ENCODE measurements at places on chromosomes 7 and 10.

DNA sequence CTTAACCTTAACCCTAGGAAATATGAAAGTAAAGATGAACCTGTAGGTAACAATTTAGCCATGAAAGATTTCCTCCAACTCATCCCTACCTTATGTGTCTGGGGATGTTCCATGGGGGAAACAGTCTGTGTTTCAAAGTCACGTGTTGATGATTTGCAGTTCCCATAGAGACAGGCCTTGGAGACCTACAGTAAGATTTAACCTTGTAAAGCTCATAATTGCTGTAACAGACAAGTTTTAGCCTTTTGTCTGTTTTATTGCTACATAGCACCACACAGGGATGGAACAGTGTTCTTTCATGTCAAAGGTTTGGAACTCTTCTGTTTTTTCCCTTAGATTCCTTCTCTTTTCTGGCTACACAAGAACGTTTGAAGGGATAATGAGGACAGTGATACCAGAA, 35.2 kb upstream of the ITGA8 start:
- no peak for DNase-seq

- no peak for DNase-seq
These were observed 196.8 kb downstream of the ADRA2A start for GRCh38 chr10:111273635-111274034.

GRCh38 chr7:55592492-55592891, 20.2 kb upstream of the VOPP1 start:
- DNase-seq, result no peak

GRCh38 chr7:91098566-91098965, 165.7 kb upstream of the FZD1 start:
- no peak for DNase-seq

- no peak for DNase-seq
These were observed 62.8 kb downstream of the ADARB2 start for GRCh38 chr10:1674501-1674900.

GRCh38 chr10:61456095-61456789, 3.1 kb upstream of the TMEM26 start:
- no peak for DNase-seq

DNA sequence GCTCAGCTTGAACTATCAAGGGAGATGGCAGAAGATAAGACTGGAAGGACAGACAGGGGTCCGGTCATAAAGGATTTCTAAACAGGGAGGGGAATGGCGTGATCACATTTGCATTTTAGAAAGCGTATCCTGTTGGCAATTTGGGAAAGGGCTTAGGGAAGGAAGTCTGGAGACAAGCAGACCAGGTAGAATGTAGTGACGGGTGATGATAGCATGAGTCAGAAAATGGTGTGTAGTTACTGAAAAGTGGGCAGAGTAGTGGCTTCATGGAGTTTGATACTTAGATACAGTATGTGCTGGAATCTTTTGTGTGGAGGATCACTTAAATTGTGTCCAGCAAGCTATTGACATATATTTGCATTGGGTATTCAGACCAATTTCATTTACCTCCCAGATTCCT, 61.2 kb downstream of the LRGUK start:
- DNase-seq, result no peak

DNA sequence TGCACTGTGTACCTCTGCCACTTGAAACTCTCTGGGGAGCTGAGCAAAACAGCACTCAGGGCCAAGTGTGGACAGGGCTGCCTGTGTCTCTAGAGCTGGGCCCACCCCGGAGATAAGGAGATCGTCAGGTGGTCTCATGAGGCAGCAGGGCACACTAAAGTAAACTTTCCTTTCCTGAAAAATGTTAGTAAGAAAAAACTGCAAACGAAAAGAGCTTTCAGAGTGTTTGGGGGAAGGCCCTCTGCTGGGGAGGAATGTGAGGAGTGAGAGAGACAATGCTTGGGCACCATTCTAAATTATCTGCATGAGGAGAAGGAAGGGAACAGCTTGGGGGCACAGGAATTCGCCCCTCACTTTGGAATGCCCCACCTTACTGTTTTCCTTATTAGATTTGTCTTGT, 127.7 kb downstream of the ATXN7L1 start:
- no peak for DNase-seq

DNA sequence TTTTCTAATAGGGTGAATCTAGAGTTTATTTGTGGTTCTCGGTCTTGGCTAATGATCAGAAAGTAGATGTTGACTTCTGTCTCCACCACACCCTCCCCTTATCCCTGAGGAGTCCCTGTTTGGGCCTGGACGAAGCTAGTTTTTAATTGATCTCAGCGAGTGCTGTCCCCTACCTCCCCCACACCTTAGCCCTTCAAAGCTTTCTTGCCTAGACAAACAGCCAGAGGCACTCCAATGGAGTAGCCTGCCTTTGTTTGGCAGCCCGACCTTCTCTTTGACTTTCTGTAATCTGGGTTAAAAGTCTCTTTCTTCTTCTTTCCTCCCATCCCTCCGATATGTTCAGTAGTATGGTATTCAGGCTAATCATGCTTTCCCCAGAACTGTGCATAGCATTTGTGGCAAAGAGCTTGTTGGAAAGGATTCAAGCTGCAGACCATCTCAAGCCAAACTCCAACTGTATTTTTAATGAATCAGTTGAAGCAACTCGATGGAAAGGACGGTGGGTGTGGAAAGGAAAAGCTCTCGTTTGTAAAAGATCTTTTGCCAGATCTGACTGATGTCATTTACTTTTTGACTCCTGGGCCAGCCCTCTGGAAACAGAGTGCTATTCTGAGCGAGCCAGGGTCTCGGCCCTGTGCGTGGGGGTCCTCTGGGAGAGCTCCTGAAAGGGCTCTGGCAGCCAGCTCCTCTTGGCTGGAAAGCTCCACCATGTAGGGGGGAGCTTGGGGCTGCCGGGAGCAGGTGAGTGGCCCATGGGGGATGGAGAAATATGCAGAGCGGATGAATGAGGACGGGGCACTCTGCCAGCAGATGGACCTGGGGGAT, 4.5 kb downstream of the FAM180A start:
- DNase-seq, result no peak

- no peak for DNase-seq
These were observed 537.6 kb downstream of the LRMDA start for GRCh38 chr10:75969031-75969430.

- DNase-seq, result no peak
These were observed 314.4 kb upstream of the BMPER start for GRCh38 chr7:33590916-33591315.

- DNase-seq, result peak; percentile 16
These were observed 270.4 kb downstream of the HGF start for GRCh38 chr7:81499262-81500116.

DNA sequence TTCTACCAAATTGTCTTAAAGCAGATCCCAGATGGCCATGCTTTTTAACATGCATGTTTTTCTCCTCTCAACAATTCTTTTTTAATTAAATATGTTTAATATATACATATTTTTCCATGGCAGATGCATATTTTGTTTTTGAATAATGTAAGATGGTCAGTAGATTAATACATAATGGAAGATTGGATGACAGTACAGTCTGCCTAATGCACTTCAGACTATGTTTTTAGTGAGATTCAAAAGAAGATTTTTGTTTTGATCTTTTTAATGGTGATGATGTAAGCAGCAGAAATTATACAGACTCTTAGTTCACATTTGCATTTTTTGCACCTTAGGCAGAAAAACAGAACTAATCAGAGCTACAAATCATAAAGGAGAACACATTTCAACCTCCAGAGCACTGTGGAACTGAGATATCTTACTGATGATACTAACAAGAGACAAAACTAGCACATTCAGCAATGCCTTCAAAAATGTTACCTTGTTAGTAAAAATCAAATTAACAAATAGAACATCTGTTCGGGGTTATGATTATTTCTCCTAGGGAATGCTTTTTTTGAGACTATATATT, 203.4 kb downstream of the PHF14 start:
- no peak for DNase-seq

- no peak for DNase-seq
These were observed 94.2 kb upstream of the CXCL12 start for GRCh38 chr10:44478876-44479705.

- DNase-seq, result no peak
These were observed 576.1 kb upstream of the LRRTM3 start for GRCh38 chr10:66349726-66350125.

DNA sequence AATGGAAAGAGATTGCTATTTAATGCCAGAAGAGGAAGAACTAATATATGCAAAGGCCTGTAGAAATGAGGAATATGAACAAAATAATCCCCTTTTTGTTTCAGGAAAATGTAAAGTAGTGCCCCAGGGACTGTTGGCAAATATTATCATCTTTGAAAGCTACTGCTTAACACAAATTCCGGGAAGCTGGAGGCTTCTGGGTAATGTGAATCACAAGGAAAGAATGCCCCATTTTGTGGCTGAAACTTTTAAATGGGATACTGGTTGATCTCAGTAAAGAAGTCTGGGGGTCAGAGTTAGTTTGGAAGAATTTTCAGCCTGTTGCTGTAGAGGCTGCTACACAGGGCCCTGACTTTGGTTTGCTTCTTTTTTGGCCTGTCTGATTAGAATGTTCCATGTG, 141.0 kb downstream of the PTEN start:
- no peak for DNase-seq

GRCh38 chr7:979886-980571, 3.0 kb upstream of the CYP2W1 start:
- no peak for DNase-seq

- no peak for DNase-seq
These were observed 518.1 kb upstream of the AKR1E2 start for GRCh38 chr10:4307910-4308309.

- DNase-seq, result no peak
These were observed 61.8 kb upstream of the IL6 start for GRCh38 chr7:22664988-22665798.

- no peak for DNase-seq
These were observed 1.3 kb upstream of the ECHDC3 start for GRCh38 chr10:11740907-11741306.

GRCh38 chr7:96837593-96837992, 127.9 kb upstream of the SEM1 start:
- peak; percentile 78 for DNase-seq

DNA sequence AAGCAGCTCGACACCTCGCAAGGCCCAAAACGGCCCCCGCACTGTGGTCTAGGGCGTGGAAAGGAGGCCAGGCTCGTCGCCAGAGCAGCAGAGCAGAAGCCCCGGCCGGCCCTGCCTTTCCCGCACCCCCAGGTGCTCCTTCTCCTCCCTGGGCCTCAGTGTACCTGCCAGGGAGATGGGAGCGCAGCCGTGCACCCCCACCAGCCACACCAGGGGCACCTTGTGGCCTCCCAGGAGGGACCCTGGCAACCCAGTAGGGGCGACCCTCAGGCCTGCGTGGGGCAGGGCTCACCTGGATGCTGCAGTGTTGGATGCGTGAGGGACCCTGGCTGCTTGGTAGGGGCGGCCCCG, 9.5 kb downstream of the PDGFA start:
- DNase-seq, result no peak

- no peak for DNase-seq
These were observed 448.8 kb downstream of the LRMDA start for GRCh38 chr10:75880031-75880775.

Data from activated CD4-positive, alpha-beta T cell treated with anti-CD3 and anti-CD28 coated beads, Interleukin-2, amount 50 U/mL, for 16 hours (primary cell).